ENCODE measurements at places on chromosomes 6 and 20.

- no peak for DNase-seq
Measured at GRCh38 chr20:460707-461106, 1.6 kb downstream of the TBC1D20 start.

DNA sequence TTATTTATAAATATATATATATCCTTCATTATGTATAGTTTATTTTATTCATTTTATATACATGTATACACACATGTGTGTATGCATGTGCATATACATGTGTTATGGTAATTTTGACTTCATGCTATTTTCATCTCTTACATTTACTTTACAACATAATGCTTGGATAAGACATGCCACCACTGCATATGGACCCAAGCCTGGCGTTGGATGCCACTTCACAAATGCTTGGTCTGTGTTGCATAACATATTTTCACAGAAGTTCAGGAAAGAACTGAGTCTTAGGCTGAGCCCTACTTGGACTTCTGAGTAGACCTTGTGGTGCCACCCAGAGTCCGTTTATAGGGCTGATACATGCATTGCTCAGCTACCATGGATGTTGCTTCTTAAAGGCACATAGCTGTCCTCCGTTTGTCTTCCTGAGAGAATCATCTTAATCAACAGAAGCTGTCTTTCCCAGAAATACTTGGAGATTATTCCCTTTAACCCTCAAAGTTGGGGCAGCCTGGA lies 337.8 kb downstream of the BTBD3 start:
- DNase-seq: no peak

GRCh38 chr6:138897031-138897430 lies 91.0 kb downstream of the REPS1 start:
- DNase-seq: no peak

GRCh38 chr6:159104163-159104925 lies 59.6 kb upstream of the TAGAP start:
- peak; percentile 74 for DNase-seq

- no peak for DNase-seq
Measured at GRCh38 chr6:55651015-55651414, 72.0 kb upstream of the HMGCLL1 start.

DNA sequence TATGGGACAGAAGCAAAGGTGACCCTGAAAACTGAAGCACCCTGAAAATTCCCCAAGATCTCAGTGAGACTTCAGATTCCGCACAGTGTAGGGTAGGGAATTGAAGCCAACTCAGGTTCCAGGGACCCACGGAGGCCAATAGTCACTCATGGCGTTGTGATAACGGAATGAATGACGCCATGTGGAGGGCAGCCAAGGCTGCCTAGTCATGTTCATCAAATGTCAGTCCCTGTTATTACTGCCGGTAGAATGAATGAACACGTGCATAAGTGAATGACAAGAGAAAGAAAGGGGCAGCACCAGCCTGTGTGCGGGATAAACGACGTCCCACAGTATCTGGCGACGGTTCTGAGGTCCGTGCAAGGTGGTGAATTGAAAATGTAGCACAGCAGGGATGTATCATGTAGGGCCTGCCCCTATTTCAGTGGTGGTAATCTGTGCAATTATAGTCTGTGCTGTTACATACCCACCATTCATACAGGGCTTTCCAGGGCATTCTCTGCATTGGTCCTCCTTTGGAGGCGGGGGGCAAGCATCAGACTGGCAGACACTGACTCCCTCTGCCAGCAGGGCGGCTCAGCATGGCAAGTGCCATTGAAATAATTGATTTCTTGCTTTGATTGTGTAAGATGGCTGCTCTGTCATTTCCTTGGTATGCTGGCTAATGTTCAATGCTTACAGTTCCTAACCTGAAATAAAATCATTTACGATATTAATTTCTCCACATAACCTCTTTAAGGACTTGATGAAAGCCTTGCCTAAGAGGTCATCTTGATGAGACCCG lies 386.9 kb downstream of the CDH4 start:
- no peak for DNase-seq

DNA sequence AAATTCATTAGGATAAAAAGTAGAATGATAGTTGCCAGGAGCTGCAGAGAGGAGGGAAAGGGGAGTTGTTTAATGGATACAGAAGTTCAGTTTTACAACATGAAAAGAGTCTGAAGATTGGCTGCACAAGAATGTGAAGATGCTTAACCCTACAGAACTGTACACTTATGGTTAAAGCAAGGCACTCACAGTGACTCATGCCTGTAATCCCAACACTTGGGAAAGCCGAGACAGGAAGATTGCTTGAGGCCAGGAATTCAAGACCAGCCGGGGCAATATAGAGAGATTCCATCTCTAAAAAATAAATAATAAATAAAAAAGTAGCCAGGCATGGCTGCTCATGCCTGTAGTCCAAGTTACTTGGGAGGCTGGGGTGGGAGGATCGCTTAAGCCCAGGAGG lies 174.0 kb downstream of the TASP1 start:
- DNase-seq: no peak

- no peak for DNase-seq
Measured at GRCh38 chr6:136956590-136957544, 34.8 kb downstream of the SLC35D3 start.

- DNase-seq: peak; percentile 58
Measured at GRCh38 chr20:38143646-38144554, 21.2 kb downstream of the TGM2 start.

GRCh38 chr20:63072991-63073737 lies 66.4 kb upstream of the BHLHE23 start:
- no peak for DNase-seq

- DNase-seq: no peak
Measured at GRCh38 chr6:11912420-11912819, 99.7 kb upstream of the HIVEP1 start.

GRCh38 chr20:17939622-17940223 lies 28.9 kb downstream of the SNX5 start:
- no peak for DNase-seq

DNA sequence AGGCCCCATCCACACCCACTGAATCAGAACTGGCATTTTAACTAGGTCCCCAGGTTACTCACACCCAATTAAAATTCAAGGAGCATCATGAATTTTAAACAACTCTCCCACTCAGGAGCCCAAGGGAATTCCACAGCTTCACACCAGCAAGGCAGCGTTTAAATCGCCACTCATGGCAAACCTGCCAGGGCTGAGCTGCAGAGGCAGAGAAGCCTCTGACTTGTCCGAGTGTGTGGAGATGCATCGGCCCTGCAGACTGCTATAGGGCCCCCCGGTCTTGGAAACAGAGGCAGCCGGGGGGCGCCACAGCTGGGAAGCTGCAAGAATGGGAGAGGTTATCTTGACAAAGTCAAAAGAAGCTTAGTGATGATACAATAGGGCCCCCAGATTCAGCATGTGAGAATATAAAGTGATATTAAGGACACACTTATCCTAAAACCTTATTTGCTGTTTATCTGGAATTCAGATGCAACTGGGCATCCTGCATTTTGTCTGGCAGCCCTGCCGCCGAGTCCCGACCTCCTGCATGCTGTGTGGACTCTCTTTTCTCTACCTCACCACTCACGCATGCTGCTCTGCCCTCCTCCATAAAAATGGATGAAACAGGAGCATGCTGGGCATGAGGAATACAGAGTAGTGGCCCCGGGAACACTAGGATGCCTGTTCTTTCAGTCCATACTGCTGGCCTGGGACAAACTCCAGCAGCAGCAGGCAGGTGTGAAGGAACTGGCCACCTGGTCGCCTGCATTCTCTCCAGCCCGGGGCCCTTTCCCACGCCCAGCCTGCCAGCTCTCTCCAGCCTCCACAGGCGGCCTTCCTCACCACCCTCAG lies 126.1 kb downstream of the PXDC1 start:
- no peak for DNase-seq
